ENCODE measurements at places on chromosomes 12 and 14.
A peak's percentile ranks its signal among the peaks of the same experiment; 100 is the strongest.

DNA sequence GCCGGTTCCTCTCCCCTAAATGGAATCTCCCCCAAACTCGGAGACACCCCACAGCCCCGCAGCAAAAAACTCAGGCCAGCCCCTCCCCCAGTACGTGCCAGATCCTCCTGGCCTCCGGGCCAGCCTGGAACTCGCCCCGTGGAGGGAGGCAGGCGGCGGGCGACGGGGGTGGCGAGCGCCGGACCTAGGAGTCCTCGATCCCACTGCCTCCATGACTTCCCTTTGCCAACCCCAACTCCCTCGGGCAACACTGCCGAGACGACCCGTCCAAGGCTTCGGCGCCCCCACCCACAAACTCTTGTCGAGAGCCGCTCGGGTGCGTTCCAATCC, 400 bp downstream of the ADCY6 start:
- DNase-seq = no peak

DNA sequence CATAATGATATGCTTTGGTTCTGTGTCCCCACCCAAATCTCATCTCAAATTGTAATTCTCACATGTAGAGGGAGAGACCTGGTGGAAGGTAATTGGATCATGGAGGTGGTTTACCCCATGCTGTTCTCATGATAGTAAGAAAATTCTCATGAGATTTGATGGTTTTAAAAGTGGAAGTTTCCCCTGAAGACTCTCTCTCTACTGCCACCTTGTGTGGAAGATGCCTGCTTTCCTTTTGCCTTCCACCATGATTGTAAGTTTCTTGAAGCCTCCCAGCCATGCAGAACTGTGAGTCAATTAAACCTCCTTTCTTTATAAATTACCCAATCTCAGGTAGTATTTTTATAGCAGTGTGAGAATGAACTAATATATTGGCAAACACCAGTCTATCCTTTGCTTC, 260.4 kb upstream of the PPFIA2 start:
- DNase-seq = no peak

DNA sequence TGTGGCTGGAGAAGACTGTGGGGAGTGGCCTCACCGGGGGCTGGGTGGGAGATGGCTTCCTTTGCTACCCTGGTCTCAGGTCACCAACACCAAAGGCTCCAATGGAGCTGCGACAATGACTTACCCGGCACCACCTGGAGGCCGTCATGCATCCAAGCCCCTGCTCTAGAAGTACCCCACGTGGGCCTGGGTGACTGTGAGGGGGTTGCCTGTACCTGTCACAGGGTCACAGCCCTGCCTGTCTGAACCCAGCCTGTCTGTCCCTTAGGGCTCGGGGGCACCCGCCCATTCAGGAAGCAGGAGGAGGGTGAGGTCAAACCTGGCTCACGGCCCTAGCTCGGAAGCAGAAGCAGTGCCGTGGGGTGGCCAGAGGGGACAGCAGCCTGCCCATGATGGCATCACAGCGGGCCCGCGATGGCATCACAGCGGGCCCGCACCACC, 18.9 kb downstream of the ABCB9 start:
- DNase-seq = no peak

- peak; percentile 64 for DNase-seq
Measured at GRCh38 chr12:62438098-62438692, 28.4 kb upstream of the MON2 start.

GRCh38 chr12:130162267-130162666, at the start of gene FZD10:
FZD10 (plus strand) TSS chr12:130162464; CDS start chr12:130162943, 479 bp downstream.
- DNase-seq = no peak

DNA sequence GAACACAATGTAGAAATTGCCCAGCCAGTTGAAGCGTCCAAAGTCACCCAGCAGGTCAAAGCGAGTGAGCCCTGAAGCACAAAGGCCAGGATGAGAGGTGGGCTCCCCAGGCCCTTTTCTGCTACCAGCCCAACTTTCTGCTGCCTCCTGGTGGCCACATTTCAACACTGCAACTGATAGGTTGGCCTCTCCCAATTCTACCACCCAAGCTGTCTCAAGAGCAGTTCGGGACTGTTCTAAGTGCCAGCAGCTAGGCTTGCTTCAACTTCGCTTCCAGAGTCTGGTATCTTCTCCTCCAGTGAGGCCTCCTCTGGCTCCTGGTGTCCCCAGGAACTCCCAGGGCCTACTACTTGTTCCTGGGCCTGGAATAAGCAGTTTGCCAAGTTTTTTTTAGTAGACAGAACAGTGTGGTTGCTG, 3.4 kb upstream of the DHH start:
- DNase-seq = peak; percentile 72

- DNase-seq = no peak
Measured at GRCh38 chr12:100266585-100266834, 369 bp downstream of the DEPDC4 start.

GRCh38 chr14:104754213-104754851, 1.4 kb downstream of the SIVA1 start:
- DNase-seq = no peak

GRCh38 chr14:73227812-73228781, 9.2 kb upstream of the PAPLN start:
- no peak for DNase-seq

- DNase-seq = no peak
Measured at GRCh38 chr14:32611752-32612151, 282.7 kb downstream of the AKAP6 start.

DNA sequence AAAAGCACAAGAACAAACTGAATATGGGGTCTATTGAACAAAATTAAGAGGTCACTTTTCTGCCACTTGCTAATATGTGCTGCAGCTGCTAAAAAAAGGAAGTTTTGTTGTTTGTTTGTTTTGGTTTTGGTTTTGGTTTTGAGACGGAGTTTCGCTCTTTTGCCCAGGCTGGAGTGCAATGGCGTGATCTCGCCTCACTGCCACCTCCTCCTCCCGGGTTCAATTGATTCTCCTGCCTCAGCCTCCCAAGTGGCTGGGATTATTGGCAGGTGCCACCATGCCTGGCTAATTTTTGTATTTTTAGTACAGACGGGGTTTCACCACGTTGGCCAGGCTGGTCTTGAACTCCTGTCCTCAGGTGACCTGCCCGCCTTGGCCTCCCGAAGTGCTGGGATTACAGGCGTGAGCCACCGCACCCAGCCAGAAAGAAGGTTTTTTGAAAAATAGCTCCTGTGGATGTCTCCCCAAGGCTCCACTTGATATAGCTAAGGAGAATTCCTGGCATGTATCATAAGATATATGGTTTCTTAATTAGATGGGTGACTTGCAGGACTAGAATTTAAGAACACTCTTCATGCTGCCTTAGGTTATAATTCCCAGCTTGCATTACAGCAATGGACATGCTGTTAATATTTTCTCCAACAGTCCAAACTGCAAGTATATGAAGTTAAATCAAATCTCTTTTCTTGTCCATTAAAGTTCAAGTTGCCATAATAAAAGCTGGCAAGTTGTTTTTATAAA, 237.6 kb upstream of the AMIGO2 start:
- DNase-seq = no peak

DNA sequence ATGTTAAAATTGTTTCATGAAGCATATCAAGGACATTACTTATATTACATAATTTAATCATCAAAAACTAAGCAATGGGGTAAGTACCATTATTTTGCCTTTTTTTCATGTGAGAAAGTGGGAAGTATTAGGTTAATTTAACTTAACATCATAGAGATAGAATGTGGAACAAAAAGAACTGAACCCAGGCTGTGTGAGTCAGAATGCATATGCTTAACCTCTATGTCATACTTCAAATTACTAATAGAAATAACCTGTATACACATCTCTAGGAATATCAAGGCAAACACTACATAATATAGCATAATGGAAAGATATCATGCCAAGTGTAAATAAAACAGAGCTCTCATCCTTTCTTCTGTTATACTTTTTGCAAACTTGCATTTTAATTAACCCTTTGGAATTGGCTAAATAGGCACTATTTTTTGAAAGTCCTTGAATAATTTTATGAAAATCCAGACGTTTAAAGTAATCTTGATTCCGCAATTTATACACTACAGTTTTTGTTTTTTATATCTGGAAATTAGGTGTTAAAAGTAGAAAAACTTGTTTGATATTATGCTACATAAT, 777.7 kb downstream of the SLC6A15 start:
- DNase-seq = no peak

DNA sequence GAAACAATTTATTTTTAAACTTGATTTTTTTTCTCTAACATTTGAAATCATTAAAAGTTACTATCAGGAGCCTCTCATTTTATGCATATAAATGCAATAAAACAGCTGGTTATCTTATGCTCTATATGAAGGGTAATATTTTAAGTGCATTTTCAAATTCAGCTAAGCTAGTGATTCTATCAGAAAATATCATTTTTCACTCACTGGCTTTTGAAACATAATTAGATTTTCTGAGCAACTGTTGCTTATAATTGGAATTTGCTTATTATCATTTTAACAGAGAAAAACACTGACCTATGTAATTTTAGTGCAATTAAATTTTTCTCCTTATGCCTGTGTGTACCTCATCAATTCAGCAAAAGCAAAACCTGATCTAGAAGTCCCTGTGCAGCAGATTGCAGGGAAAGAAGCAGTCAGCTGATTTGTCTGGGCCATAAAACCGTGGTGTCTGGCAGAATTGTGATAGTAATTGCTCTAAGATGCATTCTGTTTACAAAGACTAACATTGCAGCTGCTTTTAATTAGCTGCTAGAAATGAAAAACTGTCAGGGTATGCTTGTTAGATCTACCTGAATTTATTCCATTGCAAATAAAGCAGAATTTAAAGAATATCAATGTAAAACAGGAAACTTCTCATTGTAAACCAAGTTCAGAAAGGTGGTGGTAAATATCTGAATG, 75.0 kb downstream of the BICD1 start:
- DNase-seq = no peak

DNA sequence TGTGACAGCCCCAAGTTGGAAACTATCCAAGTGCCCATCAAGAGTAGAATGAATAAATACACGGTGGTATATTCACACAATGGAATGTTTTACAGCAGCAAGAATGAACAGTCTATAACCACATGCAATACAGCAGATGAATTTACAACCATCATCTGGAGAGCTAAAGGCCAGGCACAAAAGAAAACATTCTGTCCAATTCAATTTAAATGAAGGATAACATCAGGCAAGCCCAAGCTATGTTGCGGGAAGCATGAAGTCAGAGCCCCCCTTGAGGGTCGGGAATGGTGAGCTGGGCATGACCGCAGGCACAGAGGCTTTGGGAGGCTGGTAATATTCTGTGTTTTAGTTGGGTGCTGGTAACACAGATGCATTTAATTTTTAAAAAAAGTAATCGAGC, 76.0 kb downstream of the SYNE3 start:
- no peak for DNase-seq

- no peak for DNase-seq
Measured at GRCh38 chr12:24473097-24473496, 475.8 kb downstream of the BCAT1 start.

- no peak for DNase-seq
Measured at GRCh38 chr12:15982471-15982870, 71.3 kb downstream of the DERA start.

DNA sequence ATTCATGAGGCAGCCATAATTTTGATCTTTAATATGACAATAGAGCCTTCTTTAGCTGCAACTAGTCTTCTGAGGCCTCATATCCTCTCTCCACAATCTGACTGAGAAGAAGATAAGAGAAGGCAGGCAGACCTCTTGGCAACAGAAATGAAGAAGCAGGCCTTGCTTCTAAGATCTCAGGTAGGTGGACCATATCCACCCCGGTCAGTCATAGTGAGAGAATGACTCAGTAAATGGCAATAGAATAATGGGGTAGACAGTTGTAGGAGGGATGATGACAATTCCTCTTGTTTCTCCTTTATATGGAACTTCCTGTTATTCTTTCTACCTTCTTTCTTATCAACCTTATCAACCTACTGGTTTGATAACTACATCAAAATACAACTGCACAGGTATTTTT, 246.7 kb upstream of the G2E3 start:
- no peak for DNase-seq

DNA sequence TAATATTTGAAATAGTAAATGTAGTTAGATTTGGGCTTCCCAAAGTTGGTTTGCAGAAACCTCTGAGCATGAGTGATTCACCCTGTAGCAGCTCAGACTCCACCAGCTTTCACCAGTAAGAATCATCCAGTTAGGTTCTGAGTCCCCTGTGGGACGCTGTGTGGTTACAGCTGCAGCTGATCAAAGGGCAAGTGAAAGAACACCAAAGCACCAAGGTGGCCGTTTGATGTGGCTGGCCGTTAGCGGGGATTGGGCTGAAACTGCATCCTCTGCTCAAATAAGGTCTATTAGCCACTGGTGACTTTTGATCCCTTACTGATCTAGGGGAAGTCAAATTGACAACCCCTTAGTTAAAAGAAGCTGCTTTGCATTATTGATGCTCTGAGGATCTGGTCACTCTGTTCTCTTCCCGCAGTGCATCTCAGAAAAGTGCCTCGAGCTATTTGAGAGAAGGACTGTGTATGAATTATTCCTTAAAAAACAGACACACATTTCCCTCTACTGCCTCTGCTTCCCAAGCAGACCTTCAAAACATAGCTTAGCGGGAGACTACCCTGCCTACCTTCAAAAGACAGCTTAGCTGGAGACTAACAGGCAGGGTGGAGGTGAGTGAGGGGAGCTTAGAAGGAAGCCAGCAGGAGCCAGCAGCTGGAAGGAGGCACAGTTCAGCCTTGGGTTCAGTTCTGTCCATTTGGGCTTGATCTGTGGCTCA, 3.7 kb downstream of the ABHD12B start:
- DNase-seq = no peak

DNA sequence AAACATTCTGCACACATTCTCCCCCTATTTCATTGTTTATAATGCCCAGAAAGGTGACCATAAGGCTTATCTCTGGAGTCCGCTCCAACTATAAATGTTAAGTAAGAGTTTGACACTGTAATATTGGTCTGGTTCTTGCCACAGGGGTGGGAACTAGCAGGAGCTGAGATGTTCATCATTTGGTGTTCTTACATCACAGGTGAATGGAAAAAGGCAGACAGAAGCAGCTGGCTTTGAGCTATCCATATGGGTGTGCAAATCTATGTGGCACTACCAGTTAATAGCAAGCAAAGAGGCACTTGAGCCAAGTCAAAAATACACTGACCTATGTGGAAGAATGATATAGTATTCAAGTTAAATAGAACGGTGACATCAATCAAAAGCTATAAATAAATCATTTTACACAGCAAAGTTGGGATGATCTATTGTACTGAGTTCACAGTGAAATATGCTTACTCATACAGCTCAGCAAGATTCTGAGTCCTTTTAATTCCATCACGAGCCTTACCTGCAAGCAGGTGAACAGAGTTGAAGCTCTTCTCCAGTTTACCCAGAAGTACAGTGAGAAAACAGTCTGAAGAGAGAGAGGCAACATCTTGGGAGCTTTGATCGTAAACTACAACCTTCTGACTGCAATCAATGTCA, 43.2 kb downstream of the DUSP16 start:
- DNase-seq = no peak

DNA sequence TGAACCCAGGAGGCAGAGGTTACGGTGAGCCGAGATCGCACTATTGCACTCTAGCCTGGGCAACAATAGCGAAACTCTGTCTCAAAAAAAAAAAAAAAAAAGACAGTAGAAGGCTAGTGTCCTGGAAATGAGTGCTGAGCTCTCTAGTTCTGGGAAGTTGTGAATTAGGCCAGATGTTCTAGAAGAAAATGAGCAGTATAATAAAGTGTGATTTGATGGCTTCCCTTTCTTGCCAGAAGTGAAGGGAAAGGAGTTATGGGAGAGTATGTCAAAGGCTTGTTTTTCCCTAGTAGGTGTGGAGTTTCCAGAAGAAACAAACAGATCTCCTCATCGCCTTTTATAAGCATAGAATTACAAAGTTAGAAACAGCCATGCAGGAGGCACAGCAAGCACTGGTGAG, 20.5 kb downstream of the RNF212B start:
- no peak for DNase-seq
